ENCODE measurements at places on chromosomes 2 and 18.
A peak's percentile ranks its signal among the peaks of the same experiment; 100 is the strongest.

DNA sequence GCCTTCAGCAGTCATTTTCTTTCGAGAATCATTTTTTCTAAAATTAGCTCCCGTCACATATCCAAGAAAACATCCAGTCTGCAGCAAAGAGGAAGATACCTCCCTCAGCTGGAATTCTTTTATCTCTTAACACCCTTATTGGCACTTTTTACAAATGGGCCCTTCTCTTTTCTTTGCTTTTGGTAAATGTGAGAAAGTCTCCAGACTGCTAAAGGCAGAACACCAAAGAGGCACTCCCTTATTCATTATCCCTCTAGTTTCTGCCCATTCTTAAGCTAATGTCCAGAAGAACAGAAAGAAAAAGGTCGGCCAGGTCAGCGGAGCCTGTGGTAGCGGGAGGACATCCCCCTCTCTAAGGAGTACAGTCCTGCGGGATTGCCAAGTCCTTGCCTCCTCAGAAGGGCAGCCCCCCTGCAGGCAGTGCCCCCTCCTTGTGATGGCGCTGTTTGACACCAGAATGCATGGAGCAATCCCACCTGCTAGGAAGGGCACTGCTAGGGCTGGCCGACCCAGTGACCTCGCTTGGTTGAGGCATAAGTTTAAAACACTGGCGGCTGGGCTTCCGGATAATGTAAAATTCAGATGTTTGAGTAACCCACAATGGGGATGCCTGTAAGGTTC lies 34.0 kb downstream of the ST6GAL2 start:
- DNase-seq, result no peak

GRCh38 chr2:62741127-62741526 lies 35.6 kb downstream of the EHBP1 start:
- DNase-seq, result no peak

DNA sequence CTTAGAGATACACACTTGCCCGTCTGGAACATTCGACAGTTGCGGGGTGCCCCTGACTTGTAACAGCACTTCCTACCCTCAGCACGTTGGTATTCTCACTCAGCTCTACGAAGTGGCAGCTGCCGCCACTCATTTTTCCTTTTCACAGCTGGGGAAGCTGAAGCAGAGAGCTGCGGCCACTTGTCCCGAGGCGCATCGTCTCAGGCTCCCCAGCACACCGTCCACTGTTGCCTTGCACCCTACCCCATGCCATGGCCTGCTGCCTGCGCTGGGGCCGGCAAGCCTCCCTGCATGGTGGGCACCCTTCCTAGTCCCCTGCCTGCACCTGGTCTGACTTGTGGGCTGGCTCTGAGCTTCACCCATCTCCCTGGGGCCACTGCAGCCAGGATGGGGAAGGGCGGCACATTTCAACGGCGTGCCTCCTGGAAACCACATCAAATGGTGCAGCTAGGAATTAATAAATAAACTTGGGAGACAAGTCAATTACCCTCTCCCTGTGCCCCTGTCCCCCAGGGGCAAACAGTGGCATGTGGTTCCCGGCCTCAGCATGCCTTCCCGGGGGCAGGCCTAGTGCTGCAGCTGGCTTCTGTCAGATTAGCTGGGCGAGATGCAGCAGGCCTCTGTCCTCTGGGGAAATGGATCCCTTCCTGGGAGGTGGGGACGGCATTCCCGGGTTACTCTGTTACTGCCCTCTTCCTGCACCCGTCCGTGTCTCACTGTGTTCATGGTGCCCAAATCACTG lies 64.7 kb upstream of the HAAO start:
- no peak for DNase-seq

DNA sequence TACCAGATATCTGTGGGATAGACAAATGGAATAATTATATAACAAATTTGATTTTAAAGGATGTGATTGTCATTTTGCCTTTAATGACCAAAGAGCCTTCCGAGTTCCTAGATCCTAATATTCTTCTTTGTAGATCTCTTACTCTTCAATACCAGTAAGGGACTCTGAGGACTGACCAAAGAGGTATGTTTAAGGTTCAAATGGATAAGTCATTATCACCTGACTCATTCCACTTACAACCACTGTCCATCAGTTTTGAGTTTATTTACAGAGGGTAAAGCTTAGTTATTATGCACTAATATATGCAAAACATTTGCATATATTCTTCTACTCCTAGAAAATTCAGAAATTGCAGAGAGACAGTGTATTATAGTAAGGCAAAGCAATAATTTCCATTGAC lies 62.7 kb downstream of the CCDC148 start:
- no peak for DNase-seq

GRCh38 chr18:51425475-51425874 lies 228.0 kb upstream of the MEX3C start:
- no peak for DNase-seq

DNA sequence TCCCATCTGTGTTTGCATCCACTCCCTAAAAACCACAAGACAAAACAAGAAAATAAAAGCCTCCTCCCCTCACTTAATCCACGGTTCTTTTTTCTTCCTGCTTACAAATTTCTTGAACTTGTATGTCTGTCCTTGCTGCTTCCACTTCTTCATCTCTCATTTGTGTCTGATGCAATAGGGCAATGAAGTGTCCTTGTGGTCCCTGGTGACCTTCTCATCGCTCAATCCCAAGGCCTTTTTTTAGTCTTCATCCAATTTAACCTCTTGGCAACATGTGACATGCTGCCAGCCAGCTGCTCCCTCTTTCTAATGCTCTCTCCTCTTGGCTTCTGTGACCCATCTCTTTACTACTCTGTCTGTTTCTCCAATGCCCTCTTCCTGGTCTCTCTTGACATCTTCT lies 87.6 kb downstream of the SEMA4F start:
- DNase-seq, result no peak

- no peak for DNase-seq
Observed at GRCh38 chr2:41913311-41913710, 134.5 kb upstream of the PKDCC start.

- DNase-seq, result peak; percentile 77
Observed at GRCh38 chr18:56083097-56083521, 495.1 kb upstream of the TCF4 start.

DNA sequence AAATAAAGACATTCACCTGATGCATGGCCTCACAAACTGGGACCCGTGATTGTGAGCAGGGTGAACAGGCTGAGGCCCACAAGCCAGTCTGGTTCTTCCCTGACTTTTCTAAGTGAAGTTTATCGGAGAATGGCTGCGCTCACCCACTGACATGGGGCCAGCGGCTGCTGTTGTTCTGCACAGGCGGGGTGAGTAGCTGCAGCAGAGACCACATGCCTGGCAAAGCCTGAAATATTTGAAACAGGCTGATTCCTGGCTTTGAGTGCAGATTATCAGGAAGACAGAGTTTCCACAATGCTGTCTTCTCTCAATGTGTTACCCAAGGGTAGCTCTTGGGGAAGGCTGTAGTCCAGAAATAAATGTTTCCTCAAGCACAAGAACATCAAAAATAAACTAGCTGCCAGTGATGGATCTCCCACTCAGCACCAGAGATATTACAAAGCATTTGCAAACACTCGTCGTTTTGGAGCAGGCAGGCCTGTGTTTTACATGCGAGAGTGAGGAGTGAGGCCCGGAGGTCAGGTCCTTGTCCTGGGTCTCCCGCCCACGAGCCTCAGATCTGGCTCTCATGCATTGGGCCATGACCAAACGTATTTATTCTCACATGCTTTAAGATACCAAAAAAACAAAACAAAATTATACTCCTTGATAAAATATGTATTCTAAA lies 647.1 kb downstream of the GALR1 start:
- DNase-seq, result no peak

- peak; percentile 40 for DNase-seq
Observed at GRCh38 chr2:86298411-86299390, 38.7 kb downstream of the REEP1 start.

- peak; percentile 68 for DNase-seq
Observed at GRCh38 chr2:215727507-215728503, 285.5 kb downstream of the MREG start.

GRCh38 chr2:202841090-202841867 lies 30.3 kb downstream of the ICA1L start:
- DNase-seq, result no peak

DNA sequence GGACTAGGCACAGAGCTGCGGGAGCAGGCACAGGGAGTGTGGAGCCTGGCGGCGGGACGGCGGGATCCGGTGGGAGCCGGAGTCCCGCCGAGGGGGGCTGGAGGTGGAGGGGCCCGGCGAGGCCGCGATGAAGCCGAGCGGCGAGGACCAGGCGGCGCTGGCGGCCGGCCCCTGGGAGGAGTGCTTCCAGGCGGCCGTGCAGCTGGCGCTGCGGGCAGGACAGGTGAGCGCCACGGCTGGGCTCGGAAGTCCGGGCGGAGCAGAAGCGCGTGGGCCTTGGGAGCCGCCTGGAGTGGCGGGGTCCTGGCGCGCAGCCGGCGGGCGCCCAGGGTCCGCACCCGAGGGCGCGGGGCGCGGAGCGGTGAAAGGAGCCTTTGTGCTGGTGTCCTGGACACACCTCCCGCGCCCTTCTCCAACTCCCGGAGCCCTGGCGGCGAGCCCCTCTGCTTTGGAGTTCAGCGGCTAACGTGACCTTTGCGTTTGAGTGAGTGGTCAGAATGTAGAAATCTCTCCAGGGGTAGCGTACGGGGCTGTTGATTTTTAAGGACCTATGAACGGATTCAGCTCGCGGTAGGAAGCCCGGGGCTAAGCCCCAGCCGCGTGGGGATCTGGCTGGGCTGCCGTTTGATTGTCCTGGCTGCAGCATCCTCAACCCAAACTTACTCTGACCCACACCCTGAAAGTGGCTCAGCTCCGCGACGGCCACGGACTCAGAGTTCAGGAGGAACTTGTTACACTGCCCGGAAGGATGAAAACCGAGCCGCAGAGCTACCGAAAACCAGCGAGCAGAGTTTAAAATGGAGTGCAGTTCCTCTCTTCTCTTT lies 448 bp downstream of the IMPA2 start:
- peak; percentile 14 for DNase-seq

DNA sequence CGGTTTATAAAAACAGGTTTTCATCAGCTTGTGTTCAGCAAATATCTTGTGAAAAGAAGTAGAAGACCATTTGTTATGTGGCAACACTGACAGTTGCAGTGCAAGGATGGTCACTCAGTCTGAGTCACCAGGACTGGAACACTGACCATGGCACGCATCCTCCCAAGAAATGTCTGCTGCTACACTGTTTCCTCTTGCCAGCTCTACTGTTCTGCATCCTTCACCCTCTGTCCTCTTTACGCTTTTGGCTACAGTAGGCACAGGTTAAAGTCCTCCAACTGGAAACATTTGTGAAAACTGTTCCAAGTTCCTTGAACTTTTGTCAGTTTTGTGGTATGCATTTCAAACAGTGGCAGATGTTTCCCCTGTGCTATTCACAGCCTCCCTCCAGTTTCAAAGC lies 39.4 kb downstream of the OSR1 start:
- DNase-seq, result no peak

Data from fibroblast of the aortic adventitia (primary cell).